ENCODE measurements at places on chromosomes 4 and X.

- DNase-seq, result no peak
These were observed 30.8 kb downstream of the SPINK2 start for GRCh38 chr4:56790691-56791091.

GRCh38 chr4:159297091-159297490 is 194.2 kb downstream of the RAPGEF2 start:
- DNase-seq, result no peak

- no peak for DNase-seq
These were observed 171.9 kb downstream of the TRAM1L1 start for GRCh38 chr4:116913451-116913850.

- DNase-seq, result no peak
These were observed 262.5 kb downstream of the FBXW7 start for GRCh38 chr4:152273343-152273742.

DNA sequence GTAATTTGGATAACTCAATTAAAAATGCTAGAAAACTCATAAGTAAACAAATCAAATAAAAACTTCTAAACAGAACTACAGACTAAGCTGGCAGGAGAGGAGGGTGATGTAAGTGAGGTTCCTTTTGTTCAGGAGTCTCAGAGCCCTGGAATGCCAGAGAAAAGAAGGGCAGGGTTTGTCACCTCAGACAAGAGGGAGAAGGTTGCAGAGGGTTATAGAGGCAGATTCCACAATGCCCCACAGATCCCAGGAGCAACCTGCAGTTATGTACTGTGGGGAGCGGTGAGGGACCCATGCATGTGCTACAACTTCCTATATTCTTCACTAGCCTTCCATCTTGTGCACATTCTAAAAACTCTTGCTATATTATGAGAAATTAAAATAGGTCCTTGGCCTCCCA is 129.7 kb downstream of the CFAP299 start:
- DNase-seq, result no peak

- no peak for DNase-seq
These were observed 25.9 kb downstream of the STPG2 start for GRCh38 chr4:98117363-98117762.

DNA sequence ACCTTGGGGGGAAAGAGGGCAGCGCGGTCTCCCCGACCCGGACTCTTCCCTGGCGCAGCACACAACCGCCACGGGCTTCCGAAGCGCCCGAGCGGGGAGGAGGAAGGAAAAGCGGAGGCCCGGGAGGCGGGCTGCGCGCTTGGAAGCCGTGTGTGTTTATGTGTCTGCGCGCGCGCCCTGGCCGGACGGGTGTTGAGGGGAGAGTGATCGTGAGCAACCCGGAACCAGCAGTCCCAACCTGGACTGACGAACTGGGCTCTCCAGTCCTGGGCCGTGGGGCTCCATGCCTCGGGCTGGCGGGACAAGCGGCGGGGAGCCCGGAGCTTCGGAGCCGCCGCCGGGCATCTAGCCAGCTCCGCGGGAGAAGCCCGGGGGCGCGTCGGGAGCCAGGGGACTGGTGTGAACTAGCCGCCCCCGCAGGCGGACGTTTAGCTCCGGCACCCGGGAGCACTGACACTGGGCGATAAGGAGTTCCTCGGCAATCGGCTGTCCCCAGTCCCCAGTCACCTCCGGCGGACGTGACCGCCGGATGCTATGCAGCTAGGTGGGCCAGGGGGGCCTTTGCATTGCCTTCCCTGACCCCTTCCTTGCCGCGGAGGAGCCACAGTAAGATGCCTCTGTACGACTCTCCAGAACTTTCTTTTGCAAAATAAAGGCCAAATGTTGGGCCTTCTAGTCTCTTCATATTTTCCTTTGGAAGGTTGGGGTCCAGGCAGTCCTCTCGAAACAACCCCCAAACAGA is 74.8 kb upstream of the BCOR start:
- peak; percentile 24 for DNase-seq

DNA sequence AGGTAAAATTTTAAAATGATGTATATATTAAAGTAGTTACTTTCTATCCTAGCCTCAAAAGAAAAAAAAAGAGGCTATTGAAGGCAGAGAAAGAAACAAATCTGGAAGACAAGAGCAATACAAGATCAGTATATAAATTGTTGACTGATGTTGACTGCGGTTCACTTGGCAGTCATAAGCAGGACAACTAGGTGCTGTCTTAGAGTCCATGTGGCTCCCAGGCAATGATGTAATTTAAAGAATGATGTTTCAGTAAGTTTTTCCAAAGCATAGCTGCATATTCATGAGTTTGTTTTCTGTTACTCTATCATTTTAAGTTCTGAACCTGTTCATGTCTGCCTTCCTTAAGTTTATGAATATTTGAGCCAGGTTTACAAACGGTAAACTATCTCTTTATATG is 630.2 kb downstream of the FAT4 start:
- DNase-seq, result no peak

- no peak for DNase-seq
These were observed 548.1 kb downstream of the PPP4R3C start for GRCh38 chrX:26915064-26915463.

DNA sequence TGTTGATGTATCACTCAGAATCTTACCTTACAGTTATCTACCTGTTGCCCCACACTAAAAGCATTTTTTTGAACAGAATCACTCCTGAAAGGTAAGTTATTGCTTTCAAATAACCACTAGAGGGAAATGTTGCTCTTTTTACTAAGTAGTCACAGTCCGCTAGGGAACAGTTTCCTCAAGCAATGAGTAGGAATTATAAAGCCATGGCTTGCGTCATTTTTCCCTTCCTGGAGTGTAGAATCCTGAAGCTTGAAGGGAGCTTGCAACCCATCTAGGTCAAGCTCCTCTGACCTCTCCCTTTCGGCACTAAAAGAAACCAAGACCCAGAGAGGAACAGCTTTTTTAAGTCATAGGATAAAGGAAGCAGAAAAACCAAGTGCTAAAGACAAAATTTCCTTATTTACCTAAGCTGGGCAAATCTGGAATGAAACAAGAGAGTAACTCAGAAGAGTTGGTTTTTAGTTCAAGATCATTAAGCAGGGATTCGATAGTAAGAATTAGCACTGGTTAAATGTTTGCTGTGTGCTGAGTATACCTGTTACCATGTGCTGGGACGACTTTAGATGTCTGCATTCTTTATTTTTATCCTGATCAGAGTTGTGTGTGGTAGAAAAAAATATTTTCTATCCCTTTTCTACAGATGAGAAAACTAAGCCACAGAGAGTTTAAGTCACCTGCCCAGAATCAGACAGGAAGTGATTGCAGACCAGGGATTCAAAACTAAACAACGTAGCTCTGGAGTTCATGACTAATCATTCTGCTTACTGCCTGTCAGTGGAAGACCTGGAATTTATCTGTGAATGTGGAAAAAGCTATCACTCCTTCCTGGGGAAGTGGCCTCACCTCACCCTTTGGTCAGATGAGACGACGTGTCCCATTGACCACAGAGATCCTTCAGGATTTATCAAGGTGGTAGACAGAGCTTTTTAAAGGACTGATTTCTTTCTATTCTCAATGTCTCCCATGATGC is 631.5 kb downstream of the RAB28 start:
- no peak for DNase-seq

- no peak for DNase-seq
These were observed 48.2 kb upstream of the FGFBP2 start for GRCh38 chr4:16011173-16011572.

GRCh38 chr4:105843941-105844340 is 51.3 kb upstream of the NPNT start:
- no peak for DNase-seq

DNA sequence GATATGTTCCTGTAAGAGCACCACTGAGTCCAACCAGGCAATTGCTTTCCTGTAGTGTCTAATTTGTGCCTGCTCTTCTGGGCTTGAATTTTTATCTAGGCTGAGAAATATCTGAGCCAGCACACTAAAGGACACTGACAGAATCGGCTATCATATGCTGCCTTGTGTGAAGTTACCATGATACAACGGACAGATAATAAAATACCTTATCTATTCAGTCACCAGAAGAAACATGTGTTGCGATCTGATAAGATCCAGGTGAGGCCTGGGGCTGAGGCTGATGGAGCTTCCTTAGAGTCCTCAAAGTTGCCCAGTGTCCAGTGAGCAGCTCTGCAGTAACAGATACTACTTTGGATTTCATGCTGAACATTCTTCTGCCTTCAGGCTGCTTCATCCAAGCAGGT is 111.8 kb downstream of the ZNF518B start:
- DNase-seq, result no peak

DNA sequence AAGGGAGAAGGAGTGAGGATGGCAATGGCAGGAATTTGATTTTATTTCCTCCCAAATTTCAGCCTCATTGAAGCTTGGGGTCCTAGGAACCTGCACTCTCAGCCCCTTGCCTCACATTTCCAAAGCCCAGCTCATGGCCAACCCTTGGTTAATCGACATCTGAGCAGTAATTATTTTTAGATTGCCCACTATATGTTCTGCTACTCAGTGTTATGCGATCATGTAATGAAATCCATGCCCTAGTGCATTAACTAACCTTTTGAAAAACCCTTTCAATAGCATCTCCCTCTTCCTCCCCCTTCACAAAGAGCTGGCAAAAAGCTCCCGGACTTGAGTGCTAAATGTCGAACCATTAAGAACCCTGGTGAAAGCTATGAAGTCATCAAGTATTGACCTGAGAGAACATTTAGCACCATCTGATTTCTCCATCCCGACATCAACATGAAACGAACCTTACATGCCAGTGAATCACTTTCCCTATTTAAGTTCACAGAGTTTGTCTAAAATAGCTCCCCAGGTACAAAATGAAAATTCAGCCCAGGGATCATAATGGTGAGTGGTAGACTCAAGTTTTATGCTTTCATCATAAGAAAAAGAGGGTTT is 59.2 kb upstream of the RPS6KA3 start:
- DNase-seq, result no peak

DNA sequence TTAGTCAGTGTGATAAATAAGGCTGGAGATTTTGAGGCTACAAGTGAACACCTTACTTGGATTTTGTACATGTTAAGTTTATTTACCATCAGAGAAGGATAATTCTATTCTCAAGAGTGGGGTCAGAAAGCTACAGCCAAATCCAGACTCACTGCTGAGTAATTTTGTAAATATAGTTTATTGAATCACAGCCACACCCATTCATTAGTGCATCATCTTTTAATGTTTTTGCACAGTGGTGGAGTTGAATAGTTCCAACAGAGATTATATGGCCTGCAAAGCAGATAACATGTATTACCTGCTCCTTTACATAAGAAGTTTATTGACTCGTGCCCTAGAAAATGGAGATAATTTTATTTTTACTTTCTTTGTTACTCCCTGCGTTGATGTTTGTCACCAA is 60.4 kb downstream of the PCDH18 start:
- DNase-seq, result no peak

GRCh38 chr4:95517576-95518345 is 31.0 kb downstream of the UNC5C start:
- DNase-seq, result no peak

DNA sequence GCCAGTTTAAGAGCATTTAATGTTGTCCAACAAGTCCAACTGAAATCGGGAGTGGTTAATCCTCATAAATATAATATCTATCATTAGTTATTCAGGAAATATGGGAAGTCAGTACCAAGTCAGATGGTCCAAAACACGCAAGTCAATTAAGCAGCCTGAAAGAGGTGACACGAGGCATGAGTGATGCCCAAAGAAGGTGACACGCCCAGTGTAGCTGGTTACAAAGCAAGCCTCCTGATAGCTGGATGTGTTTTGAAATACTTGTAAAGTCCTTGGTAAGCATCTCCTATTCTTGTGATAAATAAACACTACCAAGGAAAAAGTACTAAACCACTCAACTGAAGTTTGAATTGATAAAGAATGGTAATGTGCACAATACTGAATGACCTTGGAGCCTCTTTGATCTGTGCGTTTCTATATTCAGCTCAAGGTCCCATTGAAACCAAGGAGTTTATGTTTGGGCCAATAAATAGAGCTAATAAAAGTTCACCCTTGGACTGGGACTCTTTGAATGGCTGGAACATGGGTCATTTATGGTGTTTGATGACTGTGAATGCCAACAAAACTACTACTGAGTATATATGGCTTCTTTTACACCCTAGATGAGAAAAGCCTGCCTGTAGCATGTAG is 93.2 kb upstream of the KLF3 start:
- DNase-seq, result no peak

GRCh38 chr4:155724731-155725130 is 34.1 kb upstream of the GUCY1B1 start:
- no peak for DNase-seq

DNA sequence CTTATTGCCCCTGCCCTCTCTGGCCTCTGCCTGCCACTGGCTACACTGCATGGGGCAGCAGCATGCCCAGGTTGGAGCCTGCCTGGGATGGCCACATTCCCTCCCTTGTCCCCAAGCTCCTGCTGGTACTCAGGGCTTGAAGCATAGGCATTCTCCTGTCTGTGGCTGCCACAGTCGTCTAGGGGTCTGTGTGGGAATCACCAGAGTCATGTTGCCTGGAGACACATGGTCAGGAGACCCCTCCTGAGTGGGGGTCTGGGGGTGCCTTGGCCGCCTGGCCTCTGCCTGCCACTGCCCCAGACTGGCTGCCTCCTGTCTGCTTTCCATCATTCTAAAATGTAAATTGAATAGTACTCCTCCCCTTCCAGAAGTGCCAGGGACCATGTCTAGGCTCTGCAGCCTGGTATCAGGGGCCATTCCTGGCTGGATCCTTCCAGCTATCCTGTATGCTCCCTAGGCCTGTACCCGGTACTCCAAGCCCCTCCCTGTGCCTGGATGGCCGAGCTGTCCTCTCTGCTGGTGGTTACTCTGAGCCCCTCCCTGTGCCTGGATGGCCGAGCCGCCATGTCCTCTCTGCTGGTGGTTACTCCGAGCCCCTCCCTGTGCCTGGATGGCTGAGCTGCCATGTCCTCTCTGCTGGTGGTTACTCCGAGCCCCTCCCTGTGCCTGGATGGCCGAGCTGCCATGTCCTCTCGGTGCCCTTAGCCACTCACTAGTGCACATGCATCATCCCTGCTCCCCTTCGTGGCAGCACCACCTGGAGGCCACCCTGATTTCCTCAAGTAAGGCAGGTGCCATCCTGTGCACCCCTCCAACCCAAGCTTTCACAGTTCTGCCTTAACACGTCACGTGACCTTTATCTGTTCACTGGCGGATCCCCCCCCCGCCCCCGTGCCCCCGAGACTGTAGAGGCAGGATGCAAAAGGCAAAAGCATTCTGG is 5.5 kb upstream of the NKX1-1 start:
- DNase-seq, result no peak

DNA sequence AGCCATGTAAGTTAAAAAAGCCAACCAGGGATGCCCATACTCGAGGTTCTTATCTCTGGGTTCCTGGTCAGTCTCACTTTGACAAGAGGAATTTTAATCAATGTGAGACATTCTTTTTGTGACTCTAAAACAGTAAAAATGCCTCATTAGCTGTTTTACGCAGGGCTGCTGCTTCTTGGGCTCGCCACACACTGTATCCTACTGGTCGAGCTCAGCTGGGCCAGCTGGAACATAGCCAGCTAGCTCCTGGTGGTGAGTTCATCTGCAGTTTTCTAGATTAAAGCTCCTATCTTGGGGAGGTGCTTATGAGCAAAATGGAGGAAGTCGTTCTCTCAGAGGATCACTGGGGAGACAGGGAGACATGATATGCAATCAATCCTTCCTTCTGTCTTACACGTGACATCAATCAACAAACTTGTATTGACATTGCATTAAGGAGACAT is 55.9 kb upstream of the LEF1 start:
- no peak for DNase-seq

GRCh38 chr4:1807332-1807777 is 14.3 kb downstream of the FGFR3 start:
- DNase-seq, result no peak

- no peak for DNase-seq
These were observed 36.3 kb downstream of the ATRX start for GRCh38 chrX:77749695-77750094.

Data from activated effector memory CD4-positive, alpha-beta T cell treated with Interleukin-2 at 50 U/mL for 16 hours (primary cell).